ENCODE measurements at places on chromosomes 2 and 18. TPM values are rescaled to one million over a fixed set of nuclear protein-coding genes. Genes with fewer than 3 reads are reported as not detected.

GRCh38 chr18:22489704-22490103 is 72.0 kb upstream of the CTAGE1 start:
- DNase-seq, result peak; percentile 61

- no peak for DNase-seq
These were observed 281.5 kb upstream of the EPAS1 start for GRCh38 chr2:46015671-46016070.

GRCh38 chr18:59388817-59389216 is 29.8 kb upstream of the LMAN1 start:
- DNase-seq, result no peak

DNA sequence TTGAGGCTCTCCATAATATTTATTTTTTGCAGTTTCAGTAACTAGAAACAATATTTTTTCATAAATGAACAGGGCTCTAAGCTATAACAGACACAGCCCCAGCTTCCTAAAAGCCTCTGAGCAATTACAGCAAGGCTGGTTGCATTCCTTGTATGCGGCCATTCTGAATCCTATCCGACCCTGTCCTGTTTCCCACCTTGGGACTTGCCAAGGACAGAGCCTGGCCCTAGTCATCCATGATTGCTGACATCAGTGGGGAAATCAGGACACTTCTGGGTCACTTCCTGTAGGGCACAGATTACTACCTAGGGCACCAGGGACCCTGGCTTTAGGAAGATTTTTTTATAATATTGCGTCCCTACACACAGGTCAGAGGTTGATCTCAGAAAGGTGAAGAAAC is 5.5 kb downstream of the TMEM177 start:
- DNase-seq, result no peak

DNA sequence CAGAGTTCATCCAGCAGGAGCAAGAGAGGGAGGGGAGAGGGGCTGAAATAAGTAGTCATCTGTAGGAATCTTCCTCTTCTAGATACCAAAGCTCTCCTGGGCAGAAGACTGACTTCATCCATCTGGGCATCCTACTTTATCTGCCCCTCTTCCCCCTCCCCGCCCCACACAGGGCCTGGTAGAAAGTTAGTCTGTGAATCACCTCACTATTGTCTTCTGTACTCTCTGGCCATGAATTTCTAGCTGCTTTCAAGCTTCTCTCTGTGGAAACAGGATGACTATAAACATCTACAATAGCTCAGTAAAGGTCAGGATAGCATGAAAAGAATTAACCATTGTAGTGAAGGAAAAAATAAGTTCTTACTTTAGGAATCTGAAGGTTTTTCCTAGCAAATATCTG is 47.7 kb upstream of the RNU4ATAC start:
- DNase-seq, result no peak

CD28 gene
- total RNA-seq, result 0.16 TPM

MAP2 gene
- total RNA-seq, result 2.2 TPM

RAB31 gene
- 5.1 TPM for total RNA-seq

- no peak for DNase-seq
These were observed 139.1 kb downstream of the C1D start for GRCh38 chr2:67923696-67924095.

DNA sequence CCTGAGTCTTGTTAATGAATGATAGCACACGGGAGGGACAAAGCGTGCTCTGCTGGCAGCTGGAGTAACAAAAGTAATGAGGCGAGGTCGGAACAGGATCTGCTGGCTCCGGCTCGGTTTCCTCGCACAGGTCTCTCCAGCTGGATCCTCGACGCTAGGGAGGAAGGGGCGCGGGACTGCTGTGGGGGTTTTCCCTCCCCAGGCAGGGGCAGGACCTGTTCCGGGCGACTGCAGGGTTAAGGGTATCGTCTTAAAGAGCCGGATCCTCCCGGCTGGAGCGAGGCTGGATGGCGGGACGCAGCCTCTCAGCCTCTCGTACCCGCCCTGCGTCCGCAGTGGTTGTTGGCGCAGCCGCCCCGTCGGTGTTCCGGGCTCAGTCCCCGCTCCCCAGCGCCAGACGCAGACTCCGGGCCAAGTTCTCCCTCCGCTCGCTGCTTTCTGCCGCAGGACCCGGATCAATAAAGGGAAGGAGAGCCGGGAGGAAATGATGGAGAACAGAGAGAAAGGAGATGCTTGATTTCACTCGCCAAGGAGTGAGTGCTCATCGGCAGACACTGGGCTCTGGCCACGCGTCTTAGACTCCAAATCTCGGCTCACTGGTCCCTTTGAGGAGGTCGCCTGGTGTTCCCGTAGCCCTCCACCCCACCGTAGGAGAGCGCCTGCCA is 1.1 kb upstream of the LIPG start:
- peak; percentile 66 for DNase-seq
